ENCODE measurements at places on chromosomes 2 and 18.

GRCh38 chr18:78295262-78295661 is 684.4 kb upstream of the SALL3 start:
- DNase-seq = no peak

DNA sequence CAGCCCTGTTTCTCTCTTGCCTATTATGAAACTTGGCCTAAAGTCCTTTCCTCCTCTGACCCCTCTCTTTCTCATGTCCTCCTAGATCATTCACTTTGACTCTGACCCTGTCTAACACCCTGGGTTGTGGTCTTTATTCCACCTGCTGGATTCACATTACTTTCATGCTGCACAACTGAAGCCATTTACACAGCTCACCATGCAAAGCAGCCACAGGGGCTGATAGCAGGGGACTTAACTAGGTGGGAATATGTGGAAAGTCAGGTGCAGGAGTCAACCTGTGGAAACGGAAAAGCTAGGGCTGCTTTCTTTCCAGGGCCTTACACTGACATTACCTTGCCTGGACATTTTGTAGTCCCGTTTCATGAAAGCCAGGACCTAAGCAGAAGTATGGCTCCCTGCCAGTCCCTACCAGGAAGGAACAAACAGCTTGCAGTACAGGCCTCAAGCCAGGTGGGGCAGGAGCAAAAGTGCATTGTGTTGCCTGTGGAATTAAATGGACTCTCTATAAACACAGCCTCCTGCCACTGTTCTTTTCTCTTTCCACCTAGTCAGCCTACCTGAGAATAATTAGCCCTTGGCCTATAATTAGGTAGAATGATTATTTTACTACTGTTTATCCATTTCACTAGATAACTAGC is 11.8 kb downstream of the MAPRE3 start:
- peak; percentile 41 for DNase-seq

DNA sequence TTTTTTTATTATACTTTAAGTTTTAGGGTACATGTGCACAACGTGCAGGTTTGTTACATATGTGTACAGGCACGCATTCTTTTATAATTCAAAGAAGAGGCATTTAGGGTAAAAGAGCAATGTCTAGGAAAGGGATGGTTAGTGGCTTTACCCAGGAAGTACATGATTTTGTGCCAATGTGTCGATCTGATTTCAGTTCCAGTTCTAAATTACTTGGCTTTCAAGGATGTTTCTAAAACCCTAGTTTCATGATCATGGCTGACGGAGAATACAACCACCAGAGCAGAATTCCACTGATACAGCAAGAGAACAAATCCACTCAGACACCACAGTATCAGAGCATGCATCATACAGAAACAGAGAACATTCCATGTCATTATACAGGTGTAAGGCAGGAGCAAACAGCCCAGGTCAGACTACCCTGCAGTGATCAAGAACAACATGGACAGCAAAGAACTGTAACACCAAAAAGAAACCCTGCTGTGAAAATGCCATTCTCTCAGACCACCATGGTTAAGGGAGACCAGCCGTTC is 116.7 kb upstream of the STK17B start:
- no peak for DNase-seq

- DNase-seq = no peak
These were observed 86.6 kb downstream of the WDSUB1 start for GRCh38 chr2:159199761-159200465.

DNA sequence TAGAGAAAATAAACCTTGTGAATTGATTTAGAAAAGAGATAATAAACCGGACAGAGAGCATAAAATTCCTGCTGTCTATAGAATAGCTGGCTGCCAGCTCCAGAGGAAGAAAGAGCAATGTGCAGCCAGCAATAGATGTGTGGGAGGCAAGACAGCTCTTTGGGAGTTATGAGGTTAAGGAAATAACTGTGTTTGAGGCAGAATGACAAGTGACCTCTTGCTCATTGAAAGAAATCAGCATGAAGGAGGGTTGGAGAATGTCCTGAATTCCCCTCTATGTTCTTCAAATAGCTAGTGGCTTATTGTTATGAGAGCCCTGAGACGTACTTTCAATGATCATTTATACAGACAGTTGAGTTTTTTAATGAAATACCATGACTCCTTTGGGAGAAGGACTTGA is 1009.9 kb upstream of the NXPH2 start:
- no peak for DNase-seq

- no peak for DNase-seq
These were observed 69.9 kb downstream of the SH3BP4 start for GRCh38 chr2:235021752-235022151.

GRCh38 chr18:40642692-40643229 is 1312.3 kb upstream of the PIK3C3 start:
- DNase-seq = no peak

GRCh38 chr2:176280867-176281658 is 11.8 kb downstream of the MTX2 start:
- DNase-seq = no peak

DNA sequence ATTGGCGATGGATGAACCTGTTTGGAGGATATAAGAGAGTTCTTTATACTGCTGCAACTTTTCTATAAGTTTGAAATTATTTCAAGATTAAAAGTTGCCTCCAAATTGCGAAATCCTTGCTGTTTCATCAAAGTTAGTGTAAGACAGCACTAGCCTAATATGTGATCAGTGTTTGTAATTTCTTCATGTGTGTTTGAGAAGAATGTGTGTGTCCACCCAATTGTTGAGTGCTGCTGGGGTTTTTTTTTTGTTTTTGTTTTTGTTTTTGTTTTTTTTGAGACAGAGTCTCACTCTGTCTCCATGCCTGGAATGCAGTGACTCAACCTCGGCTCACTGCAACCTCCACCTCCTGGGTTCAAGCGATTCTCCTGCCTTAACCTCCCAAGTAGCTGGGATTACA is 33.4 kb downstream of the CDK15 start:
- DNase-seq = no peak

DNA sequence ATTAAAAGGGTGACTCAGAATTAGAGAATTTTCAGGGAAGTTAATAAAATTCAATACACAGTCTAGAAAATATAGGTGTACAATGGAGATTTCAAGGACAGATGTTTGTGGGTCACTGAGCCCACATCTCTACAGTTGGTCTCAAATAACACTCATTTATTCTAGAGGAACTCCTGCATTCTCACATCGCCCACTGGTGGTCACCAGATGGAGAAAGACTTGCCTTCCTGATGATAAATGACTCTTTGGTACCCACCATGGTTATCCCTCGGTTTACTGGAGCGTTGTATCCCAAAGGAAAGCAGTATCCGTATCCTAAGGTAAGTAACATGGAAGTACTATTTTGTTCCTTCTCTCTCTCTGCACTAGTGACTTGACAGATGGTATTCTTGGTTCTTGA is 1297.1 kb downstream of the DPP10 start:
- no peak for DNase-seq

DNA sequence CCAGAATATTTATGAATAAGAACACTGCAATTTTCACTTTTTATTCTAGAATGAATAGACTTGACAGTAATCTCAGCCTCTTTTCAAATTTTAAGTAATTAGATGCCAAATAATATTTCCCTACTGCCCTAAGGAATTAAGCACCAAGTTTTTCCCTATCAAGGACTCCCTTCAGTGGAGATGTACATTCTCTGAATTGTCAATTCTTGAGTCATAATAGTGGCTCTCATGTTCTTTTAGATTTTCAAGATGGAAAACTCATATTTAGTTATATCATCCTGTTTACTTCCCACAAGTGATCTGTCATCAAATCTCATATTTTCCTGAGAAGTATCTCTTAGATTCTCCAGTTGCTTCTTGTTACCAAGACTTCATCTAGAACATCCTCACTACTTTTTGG is 1248.9 kb upstream of the CHAC2 start:
- no peak for DNase-seq

- DNase-seq = no peak
These were observed 479 bp downstream of the RNMT start for GRCh38 chr18:13726972-13727331.

DNA sequence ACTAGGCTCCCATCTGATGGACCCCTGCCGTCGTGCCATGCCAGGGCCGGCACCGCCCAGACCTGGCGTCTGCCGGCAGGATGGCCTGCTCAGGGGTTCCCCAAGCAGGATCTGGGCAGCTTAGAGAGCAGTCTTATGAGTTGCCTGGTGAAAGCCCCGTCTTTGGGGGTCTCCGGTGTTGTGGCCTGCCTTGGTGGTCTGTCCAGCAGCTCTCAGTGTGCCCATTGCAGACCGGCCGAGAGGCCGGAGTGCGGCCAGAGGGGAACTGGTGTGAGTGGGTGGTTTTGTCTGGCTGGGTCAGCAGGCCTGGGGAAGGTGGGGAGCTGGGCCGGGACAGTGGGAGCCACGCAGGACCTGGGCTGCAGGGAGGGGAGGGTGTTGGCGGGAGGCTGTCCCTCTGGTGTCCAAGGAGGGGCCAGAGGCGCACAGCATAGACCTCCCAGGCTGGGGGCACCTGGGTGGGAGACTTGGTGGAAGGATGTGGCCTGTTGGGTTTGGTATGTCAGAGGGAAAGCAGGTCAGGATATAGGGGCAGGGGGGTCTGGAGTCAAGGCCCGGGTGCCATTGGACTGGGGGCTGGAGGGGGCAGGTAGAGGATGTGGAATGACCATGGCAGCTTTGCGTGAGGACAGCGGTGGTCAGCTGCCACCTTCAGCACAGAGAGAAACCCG is 16.5 kb downstream of the GPC1 start:
- DNase-seq = no peak

DNA sequence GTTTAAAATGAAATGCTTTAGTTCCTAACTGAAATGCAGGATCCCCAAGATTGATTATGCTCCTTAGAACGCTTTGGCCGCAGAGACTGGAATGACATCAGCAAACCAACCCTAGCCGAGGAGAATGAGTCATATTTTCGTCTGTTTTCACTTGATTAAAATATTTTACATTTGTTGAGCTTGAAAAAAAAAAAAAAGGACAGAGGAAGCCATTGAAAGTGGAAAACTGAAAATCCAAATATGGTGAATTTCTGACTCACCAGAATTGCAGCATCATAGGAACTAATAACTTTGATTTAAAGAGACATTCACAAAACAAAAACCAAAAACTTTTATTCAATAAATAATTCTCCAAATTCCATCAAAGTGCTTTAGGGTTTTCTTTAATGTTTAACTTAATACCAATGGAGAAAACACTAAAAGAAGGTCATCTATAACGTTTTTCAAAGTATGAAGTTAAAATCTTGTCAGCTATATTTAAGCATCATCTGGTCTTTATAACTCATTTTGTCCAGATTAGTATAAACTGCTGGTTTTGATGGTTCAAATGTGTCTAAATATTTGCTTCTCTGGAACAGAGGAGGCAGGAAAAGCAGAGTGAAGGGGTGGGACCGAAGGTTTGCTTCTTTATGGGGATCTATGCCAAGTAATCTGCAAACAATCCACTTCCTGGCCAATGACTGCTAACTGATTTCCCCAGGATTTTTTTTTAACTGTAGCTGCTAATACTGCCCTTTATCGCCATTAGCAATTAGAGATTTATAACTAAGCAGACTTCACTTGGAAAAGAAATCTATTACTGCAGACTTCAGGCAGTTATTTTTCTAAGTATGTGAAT is 30.9 kb upstream of the COL5A2 start:
- DNase-seq = no peak

- DNase-seq = no peak
These were observed 23.1 kb downstream of the PDCD1 start for GRCh38 chr2:241835611-241836010.

DNA sequence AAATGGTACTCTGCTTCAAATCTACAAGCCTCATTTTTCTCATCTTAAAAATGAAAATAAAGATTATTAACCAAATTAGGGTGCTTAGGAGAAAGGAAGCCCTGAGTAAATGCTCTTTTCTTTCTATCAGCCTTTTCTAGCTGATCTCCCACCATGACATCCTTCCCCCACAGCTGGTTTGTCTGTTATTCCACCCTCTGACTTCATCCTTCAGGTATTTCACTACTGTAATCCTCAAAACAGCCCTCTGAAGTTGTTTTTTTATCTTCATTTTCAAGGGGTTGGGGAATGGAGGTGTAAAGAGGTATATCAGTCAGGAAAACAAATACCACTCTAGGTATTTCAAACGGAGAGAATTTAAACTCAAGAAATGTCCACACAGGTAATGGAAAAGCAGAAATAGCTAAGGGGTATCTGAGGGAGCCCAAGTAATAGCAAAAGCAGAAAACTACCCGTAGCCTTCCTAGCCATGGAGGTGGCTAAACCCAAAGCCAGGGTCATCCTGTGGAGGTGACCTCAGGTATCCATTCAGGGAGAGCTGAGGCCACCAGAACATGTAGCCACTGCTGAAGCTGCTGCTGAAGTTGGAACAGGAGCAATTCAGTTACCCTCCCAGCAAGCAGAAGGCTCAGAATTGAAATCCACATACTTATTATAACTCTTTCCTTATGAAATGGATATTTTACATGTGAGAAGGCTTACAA is 990.9 kb upstream of the ACVR2A start:
- DNase-seq = no peak

DNA sequence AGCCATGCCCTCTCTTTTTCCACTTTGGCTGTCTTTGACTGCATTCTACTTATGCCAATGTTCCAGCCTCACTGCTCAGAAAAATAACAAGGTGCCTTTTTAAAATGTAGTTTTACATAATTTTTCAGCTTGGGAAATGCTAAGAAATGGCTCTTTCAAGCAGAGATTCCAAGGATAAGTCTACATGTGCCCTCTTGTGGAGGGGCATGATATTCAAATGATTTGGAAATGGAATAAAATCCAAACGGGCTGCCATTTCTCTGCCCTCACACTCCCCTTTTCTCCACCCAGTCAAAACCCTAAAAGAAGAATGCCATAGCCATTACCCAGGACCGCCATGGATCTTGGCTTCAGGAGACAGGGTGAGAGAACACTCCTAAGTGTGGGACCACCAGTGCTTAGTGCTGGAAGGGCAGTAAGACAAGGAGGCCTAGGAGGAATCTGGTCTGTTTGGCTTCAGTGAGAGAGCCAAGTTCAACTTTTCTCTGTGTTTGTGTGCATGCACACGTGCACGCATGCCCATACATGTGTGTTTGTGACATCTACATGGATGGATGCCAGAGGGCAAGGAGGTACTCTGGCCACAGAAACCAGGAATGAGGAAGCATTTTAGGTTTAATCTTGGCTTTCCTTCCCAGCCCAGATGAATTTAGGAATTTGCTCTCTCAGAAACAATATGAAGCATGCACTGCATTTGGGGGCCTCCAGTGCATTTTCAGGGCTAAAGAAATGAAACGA is 174.0 kb upstream of the SLC14A2 start:
- DNase-seq = no peak

DNA sequence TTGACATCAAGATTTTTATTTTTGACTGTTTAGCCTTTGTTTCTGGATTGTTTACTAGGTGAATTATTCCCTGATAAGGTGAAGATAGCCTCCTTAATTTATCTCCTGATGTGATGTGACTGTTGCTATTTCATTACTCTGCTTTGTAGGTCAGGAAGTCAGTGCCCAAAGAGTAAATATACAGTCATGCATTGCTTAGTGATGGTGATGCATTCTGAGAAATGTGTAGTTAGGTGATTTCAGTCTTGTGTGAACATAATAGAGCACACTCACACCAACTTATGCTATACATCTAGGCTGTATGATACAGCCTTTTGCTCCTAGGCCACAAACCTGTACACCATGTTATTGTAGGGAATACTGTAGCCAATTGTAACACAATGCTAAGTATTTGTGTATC is 102.4 kb upstream of the THUMPD2 start:
- DNase-seq = no peak

DNA sequence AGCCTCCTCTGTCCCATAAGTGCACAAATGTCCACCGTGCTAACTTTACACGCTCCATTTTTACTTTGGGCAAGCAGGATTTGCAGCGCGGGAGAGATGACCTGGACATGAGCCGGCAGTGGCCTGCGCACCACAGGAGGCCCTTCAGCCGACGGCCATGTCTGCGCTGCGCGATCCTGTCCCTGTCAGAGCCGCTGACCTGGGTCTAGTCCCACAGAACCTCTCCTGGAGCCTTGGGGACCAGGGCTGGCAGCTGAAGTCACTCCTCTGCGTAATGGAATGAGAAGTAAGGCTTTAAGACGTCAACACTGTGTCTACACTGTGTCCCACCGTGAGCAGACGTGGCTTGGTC is 29.6 kb downstream of the ADI1 start:
- DNase-seq = no peak
